Stomach (tissue), 19 donors: ENCODE measurements at places on chromosomes 7 and 10. TPM values are rescaled to one million over a fixed set of nuclear protein-coding genes. Genes with fewer than 3 reads are reported as not detected.

DNA sequence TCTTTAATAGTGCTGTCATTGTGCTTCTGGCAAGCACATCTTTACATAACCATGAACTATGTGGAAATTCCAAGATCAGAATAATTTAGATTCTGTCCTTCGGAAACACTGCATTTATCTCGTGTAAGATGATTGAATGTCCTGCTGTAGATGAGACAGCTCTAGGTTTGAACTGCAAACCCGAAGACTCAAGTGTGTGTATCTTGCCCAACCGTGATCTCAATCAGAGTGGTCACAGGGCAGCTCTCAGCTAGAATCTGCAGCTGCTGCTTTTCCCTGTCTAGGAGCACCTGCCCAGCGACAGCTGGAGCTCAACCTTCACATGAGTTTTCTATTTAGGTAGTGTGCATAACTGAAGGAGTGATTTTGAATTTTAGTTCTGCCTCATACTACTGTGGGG, 17.5 kb upstream of the KIF20B start:
- peak; percentile 35 for DNase-seq

GRCh38 chr7:108204281-108204796, 74.2 kb upstream of the LAMB4 start:
- DNase-seq: no peak

- DNase-seq: no peak
Measured at GRCh38 chr7:50618281-50618680, 53.1 kb upstream of the DDC start.

DNA sequence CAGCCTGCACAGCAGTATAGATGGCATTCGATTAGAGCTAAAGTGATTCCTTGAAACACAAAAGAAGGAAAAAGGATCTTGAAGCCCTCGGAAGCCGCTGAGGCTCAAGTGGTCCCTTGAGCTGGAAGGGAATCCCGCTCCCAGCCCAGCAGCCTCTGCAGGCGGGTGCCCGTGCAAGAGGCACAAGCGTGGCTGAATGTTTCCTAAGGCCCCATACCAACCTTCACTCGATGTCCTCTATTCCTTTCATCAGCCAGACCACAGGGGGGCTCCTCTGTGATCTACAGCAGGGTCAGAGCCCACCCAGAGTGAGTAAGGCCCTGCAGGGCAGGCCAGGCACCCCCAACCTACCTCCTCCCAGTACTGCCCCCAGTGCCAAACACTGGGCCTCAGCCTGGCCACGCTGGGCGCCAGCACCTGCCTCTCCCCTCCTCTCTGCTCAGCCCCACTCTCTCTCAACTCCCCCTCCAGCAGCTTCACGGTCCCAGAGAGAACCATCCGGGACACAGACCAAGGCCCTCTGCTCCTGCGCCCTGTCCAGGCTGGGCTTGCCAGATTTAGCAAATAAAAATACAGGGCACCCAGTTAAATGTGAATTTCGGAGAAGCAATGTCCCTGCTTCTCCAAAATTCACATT, 30.5 kb downstream of the EBF3 start:
- DNase-seq: no peak

DNA sequence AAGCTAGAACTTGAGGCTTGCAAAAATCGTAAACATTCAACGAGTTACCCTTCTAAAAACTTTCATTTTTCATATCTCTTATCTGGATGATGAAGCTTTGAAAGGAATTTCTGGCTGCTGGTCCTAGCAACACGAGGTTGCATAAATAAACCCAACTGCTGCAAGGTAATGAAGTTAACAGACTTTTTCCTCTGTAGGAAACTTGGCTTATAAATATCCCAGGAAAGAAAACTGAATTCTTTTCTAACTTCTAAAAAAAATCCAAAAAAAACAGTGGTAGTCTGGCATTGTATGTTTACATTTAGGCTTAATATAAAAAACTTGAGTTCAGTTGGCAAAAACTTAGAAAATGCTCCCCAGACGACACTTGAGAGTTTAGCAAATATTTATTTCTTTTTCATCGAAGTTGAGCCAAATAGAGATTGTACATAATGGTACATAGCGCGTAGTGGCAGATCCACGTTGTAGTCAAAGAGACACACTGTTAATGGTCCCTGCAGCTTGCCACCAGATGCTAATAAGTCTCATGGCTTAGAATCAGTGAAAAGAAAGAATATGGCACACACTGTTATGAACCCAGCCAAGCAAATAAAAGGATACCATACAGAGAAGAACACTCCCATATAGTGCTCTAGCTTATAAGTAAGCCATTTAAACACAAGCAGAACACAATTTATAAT, 200.3 kb upstream of the PCLO start:
- peak; percentile 45 for DNase-seq

- DNase-seq: no peak
Measured at GRCh38 chr7:142439739-142440138, 181.9 kb upstream of the PRSS58 start.

DNA sequence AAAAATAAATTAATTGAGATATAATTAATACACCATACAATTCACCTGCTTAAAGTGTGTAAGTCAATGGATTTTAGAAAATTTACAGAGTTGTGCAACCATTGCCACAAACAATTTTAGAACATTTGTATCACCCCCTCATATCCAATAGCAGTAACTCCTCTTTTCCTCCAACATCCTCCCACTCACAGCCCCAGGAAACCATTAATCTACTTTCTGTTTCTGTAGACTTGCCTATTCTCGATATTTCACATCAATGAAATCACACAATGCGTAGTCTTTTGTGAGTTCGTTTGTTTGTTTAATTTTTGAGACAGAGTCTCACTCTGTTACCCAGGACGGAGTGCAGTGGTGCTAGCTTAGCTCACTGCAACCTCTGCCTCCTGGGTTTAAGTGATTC, 13.7 kb upstream of the HERC4 start:
- no peak for DNase-seq

DNA sequence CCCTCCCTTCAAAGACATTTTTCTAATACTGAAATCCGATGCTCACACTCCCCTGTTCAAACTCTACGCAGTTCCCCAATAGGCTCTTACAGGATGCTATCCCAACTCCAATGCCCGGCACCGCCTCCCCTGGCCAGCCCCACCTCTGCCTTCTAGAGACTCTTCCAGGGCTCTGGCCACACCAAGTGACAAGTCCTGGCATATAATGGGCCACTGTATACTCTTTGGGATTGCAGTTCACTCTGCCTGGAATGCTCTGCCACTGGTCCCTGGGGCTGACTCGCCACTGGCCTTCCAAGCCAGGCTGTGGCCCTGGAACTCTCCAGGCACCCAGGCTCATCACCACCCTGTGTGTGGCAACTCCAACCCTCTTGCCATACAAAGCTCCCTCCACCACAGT, 3.1 kb upstream of the BRI3 start:
- DNase-seq: no peak

WIPF3 gene
- 11.2 TPM for total RNA-seq

- DNase-seq: no peak
Measured at GRCh38 chr7:141235656-141236055, 161.8 kb downstream of the TMEM178B start.

LIPN gene
- not detected for total RNA-seq

DNA sequence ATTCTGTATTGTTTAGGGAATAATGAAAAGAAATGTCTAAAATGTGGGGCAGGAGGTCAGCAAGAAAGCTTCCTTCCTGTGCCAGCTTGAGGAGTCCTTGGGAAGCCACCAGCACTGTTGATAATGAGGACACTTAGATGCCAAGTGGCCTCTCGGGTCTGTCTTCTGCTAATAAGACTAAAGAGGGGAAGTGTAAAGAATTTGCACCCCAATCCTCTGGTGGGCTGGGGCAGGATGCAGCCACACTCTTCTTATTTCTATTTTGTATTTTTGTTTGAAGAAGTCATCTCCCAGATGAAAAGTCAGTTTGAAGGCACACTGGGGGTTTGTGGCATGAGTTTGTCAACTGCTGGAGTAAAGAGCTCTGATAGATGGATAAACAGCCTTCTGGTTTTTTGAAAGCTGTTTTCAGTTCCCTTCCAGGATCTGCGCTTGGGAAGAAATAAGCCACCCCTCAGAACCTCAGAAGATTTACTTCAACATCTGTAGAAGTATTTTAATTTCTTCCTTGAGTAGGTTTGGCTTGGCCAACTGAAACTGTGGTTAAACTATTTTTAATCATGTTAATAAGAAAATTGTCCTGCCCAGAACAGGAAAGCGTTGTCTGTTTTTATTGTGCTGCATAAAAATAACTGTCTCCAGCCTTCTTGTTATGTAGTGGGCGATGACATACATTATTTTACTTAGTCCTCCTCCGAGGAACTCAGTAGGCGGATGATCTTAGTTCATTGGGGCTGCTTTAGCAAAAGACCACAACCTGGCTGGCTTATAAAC, 128.8 kb upstream of the GPR26 start:
- DNase-seq: no peak

DNA sequence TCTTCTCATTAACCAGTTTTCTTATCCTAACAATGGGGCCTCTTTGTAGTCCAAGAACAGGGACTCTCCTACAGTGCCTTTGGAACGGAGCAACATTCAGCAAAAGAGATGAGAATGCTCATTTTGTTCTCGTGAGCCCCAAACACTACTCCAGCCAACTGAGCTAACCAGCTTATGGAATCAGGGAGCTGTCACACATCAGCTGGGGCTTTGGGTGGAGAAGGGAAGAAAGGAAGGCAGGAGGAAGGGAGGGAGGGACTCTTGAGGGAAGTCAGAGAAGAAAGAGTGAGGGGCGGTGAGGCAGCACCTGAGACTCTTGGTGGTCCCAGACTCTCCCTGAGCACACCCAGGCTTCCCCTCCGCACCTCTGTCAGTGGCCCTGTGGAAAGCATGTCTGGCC, 123.1 kb downstream of the CLEC2L start:
- no peak for DNase-seq

GRCh38 chr7:137606061-137606674, 240.6 kb downstream of the DGKI start:
- peak; percentile 70 for DNase-seq

GRCh38 chr7:105277341-105277740, 111.4 kb downstream of the SRPK2 start:
- DNase-seq: peak; percentile 27

- no peak for DNase-seq
Measured at GRCh38 chr10:117689566-117689965, 147.0 kb downstream of the EMX2 start.
